ENCODE measurements at places on chromosomes 5 and 9.
A peak's percentile ranks its signal among the peaks of the same experiment; 100 is the strongest.

- DNase-seq: peak; percentile 5
Observed at GRCh38 chr5:145204743-145205142, 630.4 kb downstream of the PRELID2 start.

- DNase-seq: no peak
Observed at GRCh38 chr5:148685520-148686134, 31.3 kb upstream of the HTR4 start.

DNA sequence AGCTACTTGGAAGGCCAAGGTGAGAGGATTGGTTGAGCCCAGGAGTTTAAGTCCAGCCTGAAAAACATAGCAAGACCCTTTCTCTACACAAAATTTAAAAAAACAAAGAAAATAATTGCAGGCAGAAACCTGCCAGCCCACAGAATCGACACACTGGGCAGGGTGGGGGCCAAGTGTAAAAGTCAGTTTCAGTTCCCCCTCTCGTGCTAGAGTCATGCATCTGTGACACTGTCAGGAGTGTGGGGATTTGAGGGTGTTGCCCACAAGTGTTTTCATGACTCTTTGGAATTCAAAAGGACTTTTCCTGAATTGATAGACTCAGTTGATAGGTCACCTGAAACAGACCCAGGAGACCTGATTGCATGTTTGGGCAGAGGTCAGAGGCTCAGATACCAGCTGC is 47.6 kb downstream of the PRRC2B start:
- DNase-seq: no peak

GRCh38 chr9:2448193-2448738 is 173.3 kb upstream of the VLDLR start:
- DNase-seq: peak; percentile 85

GRCh38 chr5:103918668-103919367 is 356.2 kb upstream of the NUDT12 start:
- DNase-seq: peak; percentile 33

DNA sequence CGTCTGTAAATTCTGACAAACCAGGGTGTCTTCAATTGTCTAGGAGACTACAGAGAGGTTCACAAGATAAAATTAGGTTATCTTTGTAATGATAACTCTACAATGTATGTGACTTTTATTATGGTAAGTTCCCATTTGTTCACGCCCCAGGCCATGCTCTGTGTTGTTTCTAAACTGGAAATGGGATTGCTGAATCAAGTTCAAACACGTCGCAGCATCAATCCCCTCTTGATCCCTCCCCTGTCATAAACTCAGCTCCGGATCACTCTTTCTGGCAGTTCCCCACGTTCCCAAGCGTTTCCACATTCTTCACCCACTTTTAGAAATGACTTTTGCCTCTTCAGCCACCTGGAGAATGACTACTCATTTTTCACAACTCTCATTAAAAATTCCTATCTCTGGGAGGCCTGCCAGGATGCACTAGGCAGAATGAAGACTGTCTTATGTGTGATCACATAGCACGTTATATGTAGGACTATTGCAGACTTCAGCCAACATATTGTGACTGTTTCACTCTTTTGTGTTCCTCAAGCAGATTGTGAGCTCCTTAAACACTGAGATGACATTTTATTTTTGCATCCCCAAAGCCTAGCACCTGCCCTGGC is 1124.2 kb upstream of the WWC1 start:
- DNase-seq: no peak

- DNase-seq: no peak
Observed at GRCh38 chr5:55205001-55205400, 22.1 kb downstream of the MCIDAS start.

GRCh38 chr5:145157841-145158240 is 677.3 kb downstream of the PRELID2 start:
- DNase-seq: no peak

- no peak for DNase-seq
Observed at GRCh38 chr9:69555802-69556201, 116.4 kb downstream of the APBA1 start.

Measured in myocyte (in vitro differentiated cells).